ENCODE measurements at places on chromosomes 3 and 15. TPM values are rescaled to one million over a fixed set of nuclear protein-coding genes. Genes with fewer than 3 reads are reported as not detected.

Gene MAP2K5
- total RNA-seq: 15.9 TPM

- ATAC-seq: no peak
Measured at GRCh38 chr3:13595485-13595884, 46.6 kb downstream of the FBLN2 start.

DNA sequence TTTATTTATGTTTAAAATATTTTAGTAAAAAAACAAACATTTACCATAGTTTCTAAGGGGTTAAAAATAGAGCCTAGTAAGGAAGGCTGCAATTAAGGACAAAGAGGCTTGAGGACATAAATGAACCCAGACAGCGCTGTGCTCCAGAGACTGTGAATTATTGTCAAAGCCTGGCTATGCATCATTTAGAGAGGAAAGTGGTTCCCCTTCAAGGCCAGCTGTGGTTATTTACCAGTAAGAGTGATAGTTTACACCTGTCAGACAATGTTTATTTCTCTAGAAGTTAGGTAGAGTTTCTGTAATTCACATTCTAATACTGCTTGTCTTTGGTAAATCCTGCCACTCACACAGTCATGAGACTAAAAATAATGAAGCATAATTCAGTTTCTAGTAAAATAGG, 32.4 kb upstream of the PIK3R4 start:
- ATAC-seq: peak; percentile 58

- ATAC-seq: no peak
Measured at GRCh38 chr3:88082854-88083253, 23.8 kb downstream of the ZNF654 start.

Gene UBAP1L
- total RNA-seq: 5.1 TPM

- ATAC-seq: no peak
Measured at GRCh38 chr3:51082363-51082762, 302.7 kb upstream of the MANF start.

Gene ZNF35
- 13.1 TPM for total RNA-seq

Gene ERICH6
- 0.21 TPM for total RNA-seq

- no peak for ATAC-seq
Measured at GRCh38 chr3:192915722-192916121, 1.9 kb downstream of the MB21D2 start.

GRCh38 chr15:73237910-73238309, 130.8 kb downstream of the HCN4 start:
- ATAC-seq: no peak

Measured in motor neuron (in vitro differentiated cells).